ENCODE measurements at places on chromosomes 5 and 9.
A peak's percentile ranks its signal among the peaks of the same experiment; 100 is the strongest.

GRCh38 chr9:93061791-93062763, 3.6 kb downstream of the SUSD3 start:
- DNase-seq, result no peak

GRCh38 chr9:133227242-133227860, 18.3 kb upstream of the OBP2B start:
- no peak for DNase-seq

DNA sequence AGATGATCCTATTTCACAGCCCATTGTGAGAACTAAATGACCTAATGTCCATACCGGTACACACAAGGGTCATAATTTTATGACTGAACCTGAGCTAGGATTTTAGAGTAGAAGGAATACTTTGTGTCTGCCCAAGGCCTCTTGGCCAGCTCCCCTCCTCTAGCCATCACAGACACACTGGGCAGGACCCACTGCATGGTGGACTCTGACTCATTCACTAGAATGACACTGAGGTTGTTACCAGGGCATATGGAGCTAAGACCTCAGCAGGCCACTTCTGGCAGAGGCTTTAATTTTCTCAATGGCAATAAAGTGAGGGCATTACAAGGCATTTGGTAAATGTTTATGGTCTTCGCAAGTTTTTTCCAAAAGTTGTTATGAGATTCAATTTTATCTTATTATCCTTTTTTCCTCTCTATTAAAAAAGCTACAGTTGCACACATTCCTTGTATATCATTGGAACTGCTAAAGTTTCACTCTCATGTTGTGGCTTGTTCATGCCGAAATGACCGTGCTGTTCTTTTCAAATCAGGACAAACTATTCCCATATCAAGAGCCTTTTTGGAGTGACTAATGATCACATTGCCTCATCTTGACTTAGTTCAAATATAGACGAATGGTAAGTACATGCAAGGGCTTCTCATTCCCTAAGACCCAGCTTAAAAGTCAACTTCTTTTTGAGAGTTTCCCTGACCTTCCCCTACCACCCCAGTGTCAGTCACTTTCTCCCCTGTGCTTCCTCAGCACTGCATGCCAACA, 595.7 kb downstream of the ACTL7B start:
- no peak for DNase-seq

DNA sequence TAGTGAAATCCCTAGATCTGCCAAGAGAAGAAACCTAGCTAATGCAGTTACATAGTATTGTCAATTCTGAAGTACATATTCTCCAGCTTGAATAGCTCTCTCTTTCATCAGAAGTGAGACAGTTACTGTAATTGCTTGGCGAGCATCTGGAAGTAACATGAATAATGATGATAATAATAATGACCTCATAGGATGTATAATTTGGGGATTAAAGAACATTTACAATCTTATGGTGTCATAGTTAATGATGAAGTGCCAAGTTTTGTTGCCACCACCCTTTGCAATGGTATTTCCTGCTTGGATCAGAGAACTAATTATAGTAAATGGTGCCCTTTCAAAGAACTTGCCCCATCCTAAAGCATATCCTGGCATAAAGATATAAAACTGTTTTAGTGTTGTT, 201.4 kb downstream of the ADAMTSL1 start:
- peak; percentile 45 for DNase-seq

DNA sequence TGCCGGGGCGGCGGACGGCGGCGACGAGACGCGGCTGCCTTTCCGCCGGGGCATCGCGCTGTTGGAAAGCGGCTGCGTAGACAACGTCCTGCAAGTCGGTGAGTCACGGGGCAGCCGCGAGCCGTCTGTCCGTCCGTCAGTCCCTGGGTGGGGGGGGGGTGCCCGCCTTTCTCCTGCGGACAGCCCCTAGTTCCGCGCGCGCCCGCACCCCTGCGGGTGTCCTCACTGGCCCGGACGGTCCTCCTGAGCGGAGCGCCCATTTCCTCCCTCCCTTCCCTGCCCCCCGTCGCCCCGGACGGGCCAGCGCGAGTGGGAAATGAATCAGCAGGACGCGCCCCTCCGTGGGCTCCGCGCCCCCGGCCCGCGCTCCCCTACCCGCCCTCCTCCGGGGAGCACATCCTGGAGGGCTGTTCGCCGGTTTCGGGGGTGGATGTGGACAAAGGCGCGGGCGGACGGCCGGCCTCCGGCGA, 828 bp downstream of the ZSWIM6 start:
- peak; percentile 55 for DNase-seq

DNA sequence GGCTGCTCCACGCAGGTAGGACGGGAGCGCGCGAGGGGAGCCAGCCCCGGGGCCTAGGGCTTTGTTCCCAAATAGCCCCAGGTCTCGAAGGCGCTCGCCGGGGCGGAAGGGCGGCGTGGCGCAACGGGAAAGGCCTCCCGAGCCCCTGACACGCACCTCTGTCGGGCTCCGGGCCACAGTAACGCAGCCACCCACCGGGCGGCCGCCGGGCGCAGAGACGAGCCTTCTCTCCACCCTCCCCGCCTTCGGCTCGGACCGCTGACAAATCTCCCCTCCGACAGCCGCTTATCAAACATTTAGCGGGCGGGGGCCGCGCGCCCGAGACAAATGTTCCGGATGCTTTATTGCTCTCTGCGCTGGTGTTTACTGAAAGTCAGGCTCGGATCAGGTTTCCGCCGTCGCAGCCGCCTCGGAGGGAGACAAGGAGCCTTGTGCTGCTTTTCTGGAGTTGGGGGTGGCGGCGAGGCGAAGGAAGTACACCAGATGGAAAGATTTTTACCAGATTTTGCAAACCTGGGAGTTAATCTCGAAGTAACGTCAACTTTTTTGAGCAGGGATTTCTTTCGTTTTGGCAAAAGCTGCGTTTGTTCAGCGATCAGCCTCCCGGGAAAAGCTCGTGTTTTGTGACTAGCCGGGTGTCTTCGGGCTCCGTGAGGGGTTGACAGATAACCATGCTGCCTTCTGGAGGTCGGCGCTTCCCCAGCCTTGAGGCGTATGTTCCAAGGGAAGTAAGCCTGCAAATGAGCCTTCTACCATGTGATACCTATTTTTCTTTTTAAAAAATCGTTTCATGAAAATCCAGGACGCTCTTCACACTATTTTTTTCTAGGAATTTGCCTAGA, 950 bp downstream of the RGMB start:
- peak; percentile 63 for DNase-seq

DNA sequence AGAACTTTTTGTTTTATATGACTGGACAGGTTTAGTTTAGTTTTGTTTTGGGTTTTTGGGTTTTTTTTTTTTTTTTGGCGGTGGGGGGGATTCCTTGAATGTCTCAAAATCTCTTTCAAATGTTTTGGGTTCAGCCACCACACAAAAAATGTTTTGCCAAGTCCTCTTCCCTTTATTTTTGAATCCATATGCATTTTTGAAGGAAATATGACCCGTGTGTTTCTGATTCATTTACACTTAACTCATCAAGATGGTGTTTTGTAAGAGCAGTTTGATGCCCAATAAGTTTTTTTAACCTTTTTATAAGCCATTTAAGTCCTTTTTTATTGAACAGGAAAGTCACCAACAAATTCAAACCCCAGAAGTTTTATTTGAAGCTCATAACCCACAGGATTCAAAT, 209.8 kb downstream of the CWC27 start:
- DNase-seq, result peak; percentile 51

DNA sequence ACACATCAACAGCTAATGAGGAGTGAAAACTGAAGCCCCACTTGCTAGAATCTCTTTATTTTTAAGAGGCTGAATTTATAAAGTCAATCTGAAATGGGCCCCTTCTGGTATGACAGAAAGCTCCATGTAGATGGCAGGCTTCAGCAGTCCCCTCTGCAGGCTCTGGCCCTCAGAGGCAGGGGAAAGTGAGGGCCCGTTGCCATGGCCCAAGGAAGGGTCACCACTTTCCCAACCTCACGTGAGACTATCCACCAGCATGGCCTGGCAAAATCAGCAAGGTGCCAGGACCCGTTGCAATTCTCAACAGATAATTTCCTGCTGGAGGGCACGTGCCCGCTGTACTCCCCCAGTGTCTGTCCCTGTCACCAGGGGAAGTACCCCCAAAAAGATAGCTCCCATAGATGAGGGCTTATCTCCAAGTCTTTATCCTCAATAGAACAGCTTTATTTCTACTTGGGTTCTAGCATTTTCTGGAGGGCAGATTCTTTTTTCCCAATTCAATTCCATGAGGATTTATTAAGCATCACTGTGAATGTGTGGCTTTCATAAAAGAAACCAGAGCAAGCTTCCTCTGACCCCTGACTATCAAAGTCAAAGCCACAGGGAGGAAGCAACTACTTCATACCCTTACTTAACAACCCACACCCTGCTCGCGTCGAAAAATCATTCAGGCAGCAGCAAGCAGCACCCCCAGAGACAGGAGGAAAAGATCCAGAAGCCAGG, 85.4 kb upstream of the FSTL4 start:
- DNase-seq, result no peak

DNA sequence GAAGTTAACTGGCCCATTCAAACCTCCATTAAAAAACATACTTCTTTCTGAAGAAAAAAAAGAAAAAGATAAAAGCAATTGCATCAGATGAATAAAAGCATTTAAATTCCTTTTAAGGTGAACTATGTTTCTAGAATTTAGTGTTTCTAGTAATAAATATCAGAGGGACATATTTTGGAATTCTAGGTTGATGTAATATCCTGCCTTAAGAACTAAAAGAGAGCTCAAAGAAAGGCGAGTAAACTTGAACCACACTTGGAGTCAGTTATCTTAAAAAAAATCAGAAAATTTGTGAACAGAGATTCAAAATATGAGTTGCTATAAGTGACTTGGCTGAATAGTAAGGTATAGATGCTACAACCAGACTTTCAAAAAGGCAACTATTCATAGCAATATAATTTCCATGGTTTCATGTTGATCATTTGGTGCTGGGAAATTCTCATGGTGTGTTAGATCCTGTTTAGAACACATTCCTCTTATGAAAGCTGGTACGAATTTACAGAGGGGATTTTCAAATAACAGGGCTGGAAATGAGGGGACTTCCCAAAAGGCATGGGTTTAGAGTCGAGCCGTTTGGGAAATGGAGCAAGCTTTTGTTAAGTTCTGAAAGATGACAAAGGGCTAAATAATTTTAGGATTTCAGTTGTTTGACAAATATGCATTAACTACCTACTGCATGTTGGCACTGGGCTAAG, 37.6 kb upstream of the RAI14 start:
- no peak for DNase-seq

DNA sequence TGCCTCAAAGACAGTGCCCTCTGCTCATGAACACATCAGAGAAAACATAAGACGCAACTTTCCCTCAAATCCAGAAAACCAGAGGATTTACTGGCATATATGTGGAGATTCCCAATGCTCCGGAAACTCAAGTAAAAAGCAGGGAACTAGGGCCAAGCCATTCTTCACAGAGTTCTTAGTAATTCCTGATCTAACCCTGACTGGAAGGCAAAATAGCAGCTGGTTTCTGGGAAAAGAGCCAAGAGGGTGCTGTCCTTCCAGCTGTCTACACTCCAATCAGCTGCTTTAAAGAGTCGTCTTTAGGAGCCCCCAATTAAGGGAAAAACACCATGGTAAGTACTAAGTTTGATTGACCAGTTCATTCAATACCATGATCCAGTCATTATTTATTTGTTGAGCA, 49.6 kb downstream of the GNA14 start:
- DNase-seq, result peak; percentile 60

DNA sequence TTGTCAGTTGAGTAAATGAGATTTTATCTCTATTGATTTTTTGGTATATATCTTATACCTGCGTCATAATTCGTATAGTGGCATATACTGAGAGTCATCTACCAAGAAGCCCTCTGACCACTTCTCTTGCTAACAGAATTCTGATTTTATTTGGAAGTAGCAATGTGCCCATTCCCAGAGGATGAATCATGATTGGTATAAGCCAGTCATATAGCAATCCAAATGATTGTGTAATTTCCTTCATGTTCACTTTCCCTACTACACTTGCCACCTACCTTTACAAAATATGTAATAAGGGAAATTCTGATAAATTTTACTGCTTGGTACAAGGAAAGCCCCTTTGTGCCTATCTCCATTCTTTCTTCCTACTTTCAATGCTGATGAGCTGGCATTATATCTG, 16.1 kb upstream of the ZNF462 start:
- peak; percentile 30 for DNase-seq

- no peak for DNase-seq
Observed at GRCh38 chr5:130724658-130725057, 440.4 kb downstream of the HINT1 start.

DNA sequence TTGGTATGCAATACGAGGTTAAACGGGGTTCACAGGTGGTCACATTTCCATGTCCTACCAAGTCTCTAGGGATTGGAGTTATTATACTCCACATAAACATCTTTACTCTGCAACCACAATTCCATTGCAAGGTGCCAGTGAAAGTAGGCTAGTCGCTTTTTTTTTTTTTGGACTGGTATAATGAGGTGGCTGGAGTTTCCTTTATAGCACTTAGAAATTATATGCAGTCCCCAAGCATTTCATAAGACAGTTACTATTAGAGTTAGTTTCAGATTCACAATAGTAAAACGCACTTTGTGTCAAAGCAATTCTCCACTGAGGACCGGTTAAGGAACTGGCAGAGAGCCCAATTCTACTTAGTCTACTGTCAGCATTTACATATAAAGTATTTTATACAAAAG, 1.4 kb downstream of the MEF2C start:
- DNase-seq, result no peak

- peak; percentile 29 for DNase-seq
Observed at GRCh38 chr5:135660826-135661575, 82.2 kb upstream of the CXCL14 start.

DNA sequence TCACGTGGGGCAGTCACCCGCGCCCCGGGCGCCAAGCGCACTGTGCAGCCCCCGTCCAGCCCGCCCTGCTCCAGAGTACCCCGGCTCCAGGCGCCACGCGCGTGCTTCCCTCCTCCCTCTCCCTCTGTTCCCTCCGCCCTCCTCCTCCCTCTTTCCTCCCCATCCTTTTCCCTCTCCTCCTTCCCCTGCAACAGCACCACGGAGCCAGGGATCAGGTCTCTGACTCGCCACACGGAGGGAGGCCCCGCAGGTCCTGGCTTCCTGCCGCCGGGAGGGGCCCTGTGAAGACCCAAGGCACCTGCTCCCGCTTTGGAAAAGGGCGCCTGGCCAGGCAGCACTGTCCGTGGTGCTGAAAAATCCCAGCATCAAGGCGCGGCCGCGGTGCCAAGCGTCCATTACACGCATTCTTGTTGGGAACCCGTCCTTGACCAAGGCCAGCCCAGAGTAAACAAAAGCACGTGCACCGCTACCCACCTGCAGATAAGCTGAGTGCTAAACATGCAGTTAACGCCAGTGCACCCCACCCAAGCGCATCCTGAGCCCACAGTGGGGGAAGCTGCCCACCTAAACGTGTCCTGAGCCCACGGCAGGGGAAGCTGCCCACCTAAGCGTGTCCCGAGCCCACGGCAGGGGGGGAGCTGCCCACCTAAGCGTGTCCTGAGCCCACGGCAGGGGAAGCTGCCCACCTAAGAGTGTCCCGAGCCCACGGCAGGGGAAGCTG, 21.7 kb downstream of the SLC6A18 start:
- no peak for DNase-seq

GRCh38 chr5:154972476-154973080, 31.7 kb downstream of the MRPL22 start:
- peak; percentile 25 for DNase-seq

- DNase-seq, result peak; percentile 14
Observed at GRCh38 chr5:117788596-117788995, 1199.8 kb downstream of the DTWD2 start.

GRCh38 chr5:139711906-139712224, 63.7 kb downstream of the CXXC5 start:
- no peak for DNase-seq

GRCh38 chr5:36436306-36436705, 134.6 kb upstream of the RANBP3L start:
- DNase-seq, result no peak

- DNase-seq, result peak; percentile 2
Observed at GRCh38 chr5:167934551-167934971, 356.9 kb upstream of the WWC1 start.
